ENCODE measurements at places on chromosomes 7 and 10.

- DNase-seq: no peak
Observed at GRCh38 chr10:130020651-130021382, 56.7 kb upstream of the EBF3 start.

DNA sequence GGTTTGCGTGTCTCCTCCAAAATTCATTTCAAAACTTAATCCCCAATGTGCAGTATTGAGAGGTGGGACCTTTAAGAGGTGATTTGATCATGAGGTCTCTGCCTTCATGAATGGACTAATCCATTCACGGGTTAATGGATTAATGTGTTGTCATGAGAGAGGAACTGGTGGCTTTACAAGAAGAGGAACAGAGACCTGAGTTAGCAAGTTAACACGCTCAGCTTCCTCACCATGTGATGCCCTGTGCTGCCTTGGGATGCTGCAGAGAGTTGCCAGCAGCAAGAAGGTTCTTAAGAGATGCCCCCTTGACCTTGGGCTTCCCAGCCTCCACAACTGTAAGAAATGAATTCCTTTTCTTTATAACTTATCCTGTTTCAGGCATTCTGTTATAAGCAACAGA lies 3.7 kb upstream of the TCTN3 start:
- DNase-seq: no peak

- DNase-seq: no peak
Observed at GRCh38 chr10:89147256-89147655, 59.9 kb downstream of the CH25H start.

GRCh38 chr10:95451568-95452524 lies 109.3 kb downstream of the SORBS1 start:
- no peak for DNase-seq
